ENCODE measurements at places on chromosomes 7 and 10.

DNA sequence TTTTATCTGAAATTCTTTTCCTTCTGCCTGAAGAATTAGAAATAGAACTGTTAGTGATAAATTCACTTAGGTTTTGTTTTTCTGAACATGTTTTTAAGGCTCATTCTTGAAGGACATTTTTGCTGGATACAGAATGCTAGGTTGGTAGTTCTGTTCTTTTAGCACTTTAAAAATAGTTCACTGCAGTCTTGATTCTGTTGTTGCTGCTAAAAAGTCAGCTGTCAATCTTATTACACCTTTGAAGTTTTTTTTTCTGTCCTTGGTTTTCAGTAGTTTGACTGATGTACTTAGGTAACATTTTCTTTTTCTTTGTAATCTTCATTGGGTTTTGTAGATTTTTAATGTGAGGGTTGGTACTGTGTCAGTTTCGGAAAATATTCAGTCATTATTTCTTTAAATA, 48.7 kb downstream of the C1GALT1 start:
- DNase-seq: no peak

- DNase-seq: no peak
Measured at GRCh38 chr10:62852961-62853702, 37.0 kb upstream of the EGR2 start.

DNA sequence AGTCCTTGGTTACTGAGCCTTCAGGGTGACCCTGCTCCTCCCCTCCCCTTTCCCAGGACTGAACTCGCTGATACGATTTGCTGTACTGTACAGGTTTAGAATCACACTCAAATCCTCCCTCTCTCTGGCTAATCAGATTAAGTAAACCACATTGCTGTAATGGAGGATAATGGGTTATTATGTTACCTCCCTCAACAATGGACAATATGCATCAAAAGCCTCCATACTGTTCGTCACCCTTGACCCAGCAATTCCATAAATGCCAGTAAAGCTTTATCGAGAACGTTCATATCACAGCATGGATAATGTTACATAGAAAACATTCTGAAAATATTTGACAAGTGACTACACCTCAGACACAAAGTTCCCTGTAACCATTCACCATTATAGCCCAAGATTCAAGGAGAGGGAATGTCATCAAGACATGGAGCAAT, 61.7 kb downstream of the FAM107B start:
- DNase-seq: no peak

DNA sequence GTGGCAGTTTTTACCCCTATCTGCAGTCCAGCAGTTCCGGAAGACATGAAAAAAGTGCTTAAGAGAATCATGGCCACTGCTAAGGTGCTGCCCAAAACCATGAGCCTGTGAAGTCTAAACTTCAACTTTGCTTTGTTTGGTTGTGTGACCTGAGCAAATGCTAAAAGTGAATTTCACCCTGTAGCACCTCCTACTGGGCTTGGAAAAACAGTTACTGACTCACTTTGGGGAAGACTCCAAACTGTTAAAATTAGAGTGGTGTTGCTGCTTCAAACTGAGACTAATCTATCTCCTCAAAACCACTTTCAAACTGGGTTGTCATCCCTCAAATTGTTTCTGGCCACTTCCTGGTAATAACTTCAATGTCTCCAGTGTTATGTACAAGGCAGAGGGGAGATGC, 21.3 kb downstream of the MKX start:
- no peak for DNase-seq

GRCh38 chr7:104679085-104679484, 334.9 kb upstream of the KMT2E start:
- DNase-seq: no peak

DNA sequence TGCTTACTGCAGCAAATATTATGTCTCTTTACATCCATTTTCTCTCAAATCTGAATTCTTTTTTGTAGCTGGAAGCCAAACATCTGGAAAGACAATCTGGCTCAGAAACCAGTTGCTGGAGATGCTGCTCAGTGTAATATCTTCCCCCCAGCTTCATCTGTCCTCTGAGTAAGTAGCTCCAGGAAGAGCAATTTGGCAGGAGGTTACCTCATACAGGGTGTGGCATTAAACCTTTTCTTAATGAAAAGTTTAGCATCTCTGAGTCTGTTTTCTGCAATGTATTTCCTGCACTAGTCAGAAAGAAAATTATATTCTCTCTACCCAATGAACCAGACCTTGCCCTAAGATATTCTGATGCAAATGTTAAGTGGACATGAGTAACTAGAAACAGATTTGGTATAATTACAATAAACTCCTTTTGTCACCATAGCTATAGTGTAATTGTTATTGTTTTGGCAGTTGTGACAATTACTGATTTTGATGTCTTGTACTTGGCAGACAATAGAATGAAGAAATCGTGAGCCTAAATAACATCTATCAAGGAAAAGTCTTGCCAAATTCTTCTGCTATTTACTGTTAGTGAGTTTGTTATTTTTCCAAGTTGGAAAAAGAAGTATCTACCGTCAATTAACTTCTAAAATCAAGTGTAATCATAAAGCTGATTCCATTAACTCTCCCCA, 123.3 kb downstream of the WDFY4 start:
- DNase-seq: no peak

DNA sequence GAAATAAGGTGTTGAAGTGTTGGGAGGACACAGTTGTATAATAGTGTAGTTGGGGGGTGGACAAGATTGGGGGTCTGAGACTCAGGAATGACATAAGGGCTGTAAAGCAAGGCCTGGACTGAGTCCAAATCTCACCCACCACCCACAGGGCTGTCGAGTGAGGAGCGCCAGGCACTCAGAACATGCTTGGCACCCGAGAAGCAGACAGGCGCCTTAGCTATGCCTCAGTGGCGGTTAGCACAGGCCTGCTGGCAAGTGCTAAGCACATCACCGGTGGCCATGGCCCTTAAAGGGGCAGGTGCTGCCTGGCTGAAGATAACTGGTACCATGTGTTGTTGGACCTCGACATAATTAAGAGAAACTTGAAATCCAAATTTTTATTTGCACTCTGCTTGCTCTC, 90.7 kb downstream of the COL13A1 start:
- DNase-seq: no peak

GRCh38 chr7:12322284-12322902, 81.3 kb downstream of the VWDE start:
- DNase-seq: peak; percentile 6

- no peak for DNase-seq
Measured at GRCh38 chr7:158276414-158277218, 311.0 kb downstream of the PTPRN2 start.

DNA sequence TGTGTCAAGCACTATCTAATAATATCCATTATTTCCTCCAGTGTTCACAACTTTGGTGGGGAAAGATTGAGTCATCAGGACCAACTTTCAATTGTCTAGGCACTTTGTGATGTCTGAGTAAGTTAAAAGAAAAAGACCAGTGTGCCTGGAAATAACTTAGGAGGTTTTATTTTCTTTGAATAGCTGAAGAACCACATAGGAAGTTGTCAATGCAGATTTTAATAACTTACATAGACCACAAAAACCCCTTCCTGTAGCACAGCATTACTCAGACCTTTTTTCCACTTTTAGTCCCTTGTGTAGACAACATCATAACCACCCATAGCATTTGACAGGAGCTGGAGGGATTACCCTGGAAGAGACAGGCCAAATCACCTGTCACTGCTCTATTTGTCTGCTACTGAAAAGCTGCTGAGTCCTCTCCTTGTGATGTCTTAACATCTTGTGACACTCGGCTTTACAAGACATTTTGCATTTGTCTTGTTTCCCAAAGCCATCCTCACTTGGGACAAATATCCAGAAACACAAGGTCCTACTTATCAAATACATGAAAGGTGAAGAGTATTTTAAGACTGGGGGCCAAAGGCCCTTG, 241.5 kb upstream of the PTER start:
- no peak for DNase-seq

DNA sequence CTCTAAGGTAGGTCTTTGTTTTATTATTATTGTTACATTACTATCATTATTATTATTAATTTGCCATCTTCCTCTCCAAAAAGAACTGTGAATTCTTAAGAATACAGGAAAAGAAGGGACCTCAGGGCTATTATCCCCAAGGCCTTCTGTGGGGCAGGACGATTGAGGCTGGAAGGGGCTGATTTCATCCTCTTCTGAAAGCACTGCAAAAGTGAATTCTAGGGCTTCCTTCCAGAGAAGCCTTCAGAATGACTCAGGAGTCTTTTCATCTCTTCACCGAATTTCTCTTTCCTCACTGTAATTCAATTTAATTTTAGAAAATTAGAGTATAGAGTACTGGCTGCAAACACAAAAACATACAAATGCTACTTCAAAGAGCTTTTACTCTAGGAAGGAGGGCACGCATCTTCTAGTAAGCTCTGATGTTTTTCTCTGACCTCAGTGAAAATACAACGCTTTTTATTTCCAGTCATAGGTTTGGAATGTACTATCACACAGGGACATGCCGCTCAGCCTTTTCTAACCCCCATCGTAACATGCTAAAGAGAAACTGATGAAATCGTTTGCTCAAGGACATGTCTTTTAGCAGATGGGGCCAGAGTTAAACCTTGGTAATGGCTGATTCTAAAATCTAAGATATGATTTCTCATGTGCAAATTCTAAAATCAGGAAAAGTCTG, 280.2 kb upstream of the PITRM1 start:
- DNase-seq: no peak

- no peak for DNase-seq
Measured at GRCh38 chr7:151439855-151440798, at the start of gene CRYGN. Gene CRYGN, minus strand, starts transcription at chr7:151440141. Its CDS starts 224 bp downstream, at chr7:151439917.

DNA sequence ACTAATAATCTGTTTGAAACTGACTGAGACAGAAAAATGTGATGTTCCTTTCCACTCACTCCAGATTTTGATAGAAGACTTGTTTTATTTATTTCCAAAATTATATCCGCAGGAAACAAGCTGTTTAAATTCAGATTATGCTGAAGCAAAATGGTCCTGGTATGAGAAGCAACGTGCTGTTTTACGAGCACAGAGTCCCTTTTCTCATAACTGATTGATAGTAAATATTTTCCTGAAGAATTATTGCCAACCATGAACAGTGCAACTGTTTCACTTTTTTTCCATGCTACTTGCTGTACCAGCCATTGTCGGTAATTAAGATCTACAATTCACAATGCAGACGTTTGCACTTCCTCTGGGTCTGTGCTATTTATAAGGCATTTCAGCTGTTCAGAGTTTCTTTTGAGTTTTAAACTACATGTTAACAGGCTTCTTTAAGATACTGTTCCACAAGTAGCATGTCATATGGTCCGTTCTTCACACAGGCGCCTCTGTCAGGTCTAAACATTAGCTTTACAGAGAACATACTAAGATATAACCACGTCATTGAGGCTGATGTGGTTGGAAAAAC, 103.8 kb downstream of the POLL start:
- DNase-seq: no peak

- no peak for DNase-seq
Measured at GRCh38 chr10:71487726-71488125, 91.0 kb downstream of the CDH23 start.

DNA sequence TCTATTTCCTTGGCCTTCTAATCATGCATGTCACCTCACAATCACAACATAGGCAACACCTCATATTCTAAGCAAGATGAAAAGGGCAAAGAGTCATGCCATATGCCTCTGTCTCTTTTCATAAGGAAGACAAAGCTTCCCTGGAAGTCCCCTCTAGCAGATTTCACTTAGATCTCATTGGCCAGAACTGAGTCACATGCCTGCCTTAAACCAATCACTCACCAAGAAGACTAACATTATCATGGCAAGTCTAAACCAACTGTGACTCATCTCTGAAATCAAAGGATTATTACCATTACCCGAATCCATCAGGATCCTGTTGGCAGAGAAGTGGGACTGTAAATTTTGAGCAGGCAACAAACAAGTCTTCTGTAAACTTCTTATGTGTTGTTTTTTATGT, 27.8 kb downstream of the CAV1 start:
- no peak for DNase-seq

GRCh38 chr10:48609899-48610584, 5.2 kb upstream of the ARHGAP22 start:
- DNase-seq: no peak

- DNase-seq: no peak
Measured at GRCh38 chr10:126094537-126094936, 198.2 kb downstream of the FANK1 start.

- no peak for DNase-seq
Measured at GRCh38 chr10:66917104-66917503, 8.7 kb upstream of the LRRTM3 start.

GRCh38 chr7:21185653-21186265, 242.1 kb upstream of the SP4 start:
- no peak for DNase-seq

DNA sequence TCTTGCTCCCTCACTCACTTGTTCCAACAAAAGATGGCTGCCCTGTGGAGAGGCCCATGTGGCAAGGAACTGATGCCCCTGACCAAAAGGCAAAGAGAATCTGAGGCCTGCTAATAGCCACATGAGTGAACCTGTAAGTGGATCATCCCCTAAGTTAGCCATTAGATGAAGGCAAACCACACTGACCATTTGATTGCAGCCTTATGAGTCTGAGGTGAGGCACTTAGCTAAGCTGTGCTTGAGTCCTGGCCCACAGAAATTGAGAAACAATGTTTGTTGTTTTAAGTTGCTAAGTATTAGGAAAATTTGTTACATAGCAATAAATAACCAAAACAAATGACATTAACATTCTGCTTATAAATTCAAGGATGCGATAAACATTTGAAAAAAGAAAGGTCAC, 100.1 kb upstream of the BET1 start:
- DNase-seq: no peak

- DNase-seq: no peak
Measured at GRCh38 chr10:66318761-66319160, 607.1 kb upstream of the LRRTM3 start.

- DNase-seq: no peak
Measured at GRCh38 chr7:21886396-21886795, 59.3 kb downstream of the CDCA7L start.

GRCh38 chr7:151837285-151838042, 39.5 kb downstream of the PRKAG2 start:
- no peak for DNase-seq

GRCh38 chr7:42211938-42212337, 25.1 kb downstream of the GLI3 start:
- DNase-seq: no peak

DNA sequence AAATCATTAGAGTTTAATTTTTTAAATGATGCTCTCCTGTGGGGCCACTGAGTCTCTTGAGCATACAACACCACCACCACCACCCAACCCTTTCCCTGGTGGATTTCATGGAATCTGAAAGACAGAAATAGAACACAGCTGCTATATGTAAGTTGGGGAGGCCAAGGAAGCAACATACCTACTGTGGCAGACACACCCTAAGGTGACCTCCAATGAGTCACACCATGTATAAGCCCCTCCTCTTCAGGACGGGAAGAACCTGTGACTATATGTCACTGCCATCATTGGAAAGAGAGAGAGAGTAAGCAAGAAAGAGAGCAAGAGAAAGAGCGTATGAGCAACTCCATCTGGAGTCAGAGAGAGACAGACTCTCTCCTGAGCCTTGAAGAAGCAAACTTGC, 172.4 kb upstream of the NFE2L3 start:
- no peak for DNase-seq

All from effector CD4-positive, alpha-beta T cell (primary cell).